Uterus (tissue), 4 donors: ENCODE measurements at places on chromosomes 12 and 14.

- DNase-seq = no peak
These were observed 6.3 kb downstream of the SLC7A8 start for GRCh38 chr14:23177181-23177580.

DNA sequence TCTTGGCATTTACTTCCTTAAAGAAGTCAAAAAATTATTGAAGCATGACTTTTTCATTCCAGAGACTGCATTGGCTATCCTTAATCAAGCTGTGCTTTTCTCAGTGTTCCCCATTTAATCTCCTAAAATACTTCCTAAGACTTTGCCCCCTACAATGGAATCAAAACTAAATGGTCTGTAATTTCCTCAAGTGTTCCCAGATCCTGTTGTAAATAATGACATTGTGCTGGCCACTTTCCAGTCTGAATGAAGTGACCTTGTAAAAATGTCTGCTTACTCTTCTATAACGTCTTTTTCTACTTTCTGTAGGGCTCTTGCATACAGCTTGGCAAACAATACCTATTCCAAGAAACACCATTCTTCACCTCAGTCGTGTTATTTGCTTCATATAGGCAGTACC is 45.3 kb upstream of the MBIP start:
- no peak for DNase-seq

GRCh38 chr12:62846491-62846890 is 88.5 kb downstream of the PPM1H start:
- DNase-seq = no peak

DNA sequence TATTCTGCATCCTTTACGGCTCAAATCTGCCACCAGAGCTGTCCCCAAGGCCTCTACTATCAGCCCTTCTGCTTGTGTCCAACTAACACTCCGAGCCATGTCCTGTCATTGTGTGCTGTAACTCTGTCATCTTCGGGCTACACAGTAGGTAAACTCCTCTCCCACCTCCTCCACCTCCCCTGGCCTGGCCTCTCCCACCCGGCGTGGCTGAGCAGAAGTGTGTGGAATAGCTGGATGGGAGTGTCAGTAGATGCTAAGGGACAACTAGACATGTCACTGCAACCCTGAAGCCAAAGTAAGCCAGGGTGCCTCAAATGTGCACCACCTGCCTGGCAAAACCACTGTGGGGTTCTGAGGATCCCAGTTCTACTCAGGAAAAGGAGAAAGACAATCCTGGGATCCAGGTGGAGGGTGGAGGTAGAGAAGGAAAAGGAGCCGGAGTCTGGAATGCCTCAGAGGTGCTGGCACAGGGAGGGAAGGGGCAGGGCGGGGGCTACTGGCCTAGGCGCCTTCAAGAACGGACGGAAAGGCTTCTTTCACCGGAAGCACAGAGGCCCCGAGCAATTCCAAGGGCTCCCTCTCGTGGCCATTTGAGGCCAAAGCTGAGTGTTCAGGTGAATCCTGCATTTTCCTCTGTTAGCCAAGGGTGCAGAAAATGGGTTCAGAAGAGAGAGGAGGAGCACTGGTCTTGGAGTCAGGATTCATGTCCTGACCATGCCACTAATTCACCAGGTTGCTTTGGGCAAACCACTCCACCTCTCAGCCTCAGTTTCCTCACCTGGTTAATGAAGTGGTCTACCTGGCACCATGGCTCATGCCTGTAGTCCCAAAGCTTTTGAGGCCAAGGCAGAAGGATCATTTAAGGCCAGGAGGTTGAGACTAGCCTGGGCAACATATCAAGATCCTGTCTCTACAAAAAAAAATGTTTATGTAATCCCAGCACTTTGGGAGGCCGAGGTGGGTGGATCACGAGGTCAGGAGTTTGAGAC is 20.5 kb upstream of the FAM181A start:
- peak; percentile 45 for DNase-seq

- DNase-seq = no peak
These were observed 4.1 kb downstream of the C12orf75 start for GRCh38 chr12:105334582-105334981.

- no peak for DNase-seq
These were observed 145.2 kb upstream of the WSCD2 start for GRCh38 chr12:107983756-107984472.

GRCh38 chr12:8637666-8638065 is 25.0 kb downstream of the MFAP5 start:
- no peak for DNase-seq

GRCh38 chr12:32558903-32559302 is 120.2 kb upstream of the DNM1L start:
- no peak for DNase-seq

GRCh38 chr14:60807971-60808370 is 73.4 kb downstream of the MNAT1 start:
- DNase-seq = no peak

GRCh38 chr14:76090616-76091391 is 60.9 kb upstream of the GPATCH2L start:
- DNase-seq = peak; percentile 34

DNA sequence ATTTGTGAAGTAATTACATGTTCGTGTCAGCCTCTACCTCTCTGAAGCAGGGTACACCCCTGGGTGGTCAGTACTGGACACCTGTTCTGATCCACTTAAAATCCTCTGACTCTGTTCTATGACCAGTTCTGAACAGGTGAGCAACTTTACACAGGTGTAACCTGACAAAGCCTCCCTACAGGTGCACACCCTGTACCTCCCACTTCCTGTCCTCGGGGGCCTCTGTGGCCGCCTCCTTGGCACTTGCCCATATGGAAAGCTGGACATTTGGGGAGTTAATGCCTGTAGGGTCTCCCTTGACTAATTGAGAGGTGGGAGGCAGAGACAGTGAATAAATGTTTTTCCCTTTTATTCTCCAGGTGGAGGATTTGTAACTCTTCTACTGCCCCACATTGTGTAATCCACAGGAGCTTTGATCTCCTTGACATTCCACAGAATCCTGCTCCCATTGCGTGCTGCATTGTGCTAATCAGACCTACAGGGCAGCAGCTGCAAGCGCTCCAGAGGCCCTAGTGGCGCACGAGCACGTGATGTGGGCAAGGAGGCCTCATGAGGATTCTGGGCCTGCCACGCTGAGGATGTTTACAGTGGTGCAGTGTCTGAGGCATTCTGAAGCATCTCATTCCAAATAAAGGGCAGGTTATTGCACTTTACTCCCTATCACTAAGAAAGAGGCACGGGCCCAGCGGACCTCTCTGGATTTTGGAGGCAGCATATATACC is 45.8 kb upstream of the BATF start:
- DNase-seq = no peak

DNA sequence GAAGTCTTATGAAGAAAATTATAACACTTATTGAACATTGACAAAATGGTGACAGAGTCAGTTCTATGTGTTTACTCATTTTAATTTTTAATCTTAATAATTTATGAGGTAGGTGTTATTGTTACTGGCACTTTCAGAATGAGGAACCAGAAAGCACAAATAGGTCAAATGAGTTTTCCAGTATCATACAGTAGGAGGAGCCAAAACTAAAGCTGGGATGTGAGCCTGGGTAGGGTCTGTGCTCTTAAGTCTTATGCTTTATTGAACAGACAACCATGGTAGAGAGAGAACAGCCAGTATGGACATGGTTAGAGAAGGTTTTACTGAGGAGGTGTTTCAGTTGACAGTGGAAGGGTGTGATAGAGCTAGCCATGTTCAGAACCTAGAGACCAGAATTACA is 775.7 kb downstream of the TMTC2 start:
- DNase-seq = no peak

DNA sequence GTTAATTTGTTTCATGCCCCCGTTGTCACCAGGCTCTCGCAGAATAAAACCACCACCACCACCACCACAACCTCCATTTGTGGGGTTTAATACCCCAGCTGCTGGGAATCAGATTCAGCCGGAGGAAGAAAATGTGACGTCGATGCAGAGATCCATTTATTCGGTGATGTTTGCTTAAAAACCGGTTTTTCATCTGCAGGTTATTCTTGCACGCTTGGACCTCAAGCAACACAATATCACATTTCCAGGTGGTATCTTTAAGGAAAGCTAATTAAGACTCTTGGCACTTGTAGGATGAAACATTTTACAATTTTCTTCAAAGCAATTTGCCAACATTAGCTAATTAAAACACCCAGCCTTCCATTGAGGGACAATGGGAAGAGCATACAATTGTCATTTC is 39.8 kb downstream of the SPRING1 start:
- no peak for DNase-seq

- DNase-seq = no peak
These were observed 542.4 kb downstream of the FLRT2 start for GRCh38 chr14:86072116-86072894.

DNA sequence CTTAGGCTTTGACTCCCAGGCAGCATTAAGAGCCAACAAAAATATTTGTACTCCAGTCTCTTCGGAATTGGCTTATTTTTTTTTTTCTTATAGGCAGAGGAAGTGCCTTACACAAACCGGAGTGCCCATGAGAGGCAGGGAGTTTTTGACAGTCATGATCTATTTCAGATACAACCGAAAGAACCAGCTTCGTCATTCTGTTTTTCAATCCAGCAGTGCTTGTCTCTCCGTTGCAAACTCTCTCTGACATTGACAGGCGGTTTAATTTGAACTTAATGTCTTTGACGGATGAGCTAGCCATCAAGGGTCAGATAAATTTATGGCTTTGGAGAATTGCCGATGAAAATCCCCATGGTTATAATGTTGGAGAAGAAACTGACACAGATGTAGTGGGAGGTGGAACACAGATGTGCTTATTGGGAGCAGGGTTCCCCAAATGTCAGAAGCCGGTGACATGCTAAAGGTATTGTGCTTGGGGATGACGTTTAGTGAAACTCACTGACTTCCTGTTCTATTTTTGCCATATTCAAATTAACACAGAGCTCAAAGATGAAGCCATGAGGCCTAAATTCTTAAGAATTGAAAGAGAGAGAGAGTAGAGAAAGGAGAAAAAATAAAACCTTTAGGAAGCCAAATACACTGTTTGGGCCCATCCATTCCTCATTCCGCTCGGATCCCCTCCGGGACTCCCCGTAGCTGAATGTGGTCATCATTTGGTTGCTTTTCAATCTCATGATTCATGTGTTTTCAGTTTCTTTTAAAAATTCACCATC is 59.7 kb downstream of the PLXNC1 start:
- DNase-seq = no peak

GRCh38 chr12:125340791-125341190 is 275.6 kb downstream of the AACS start:
- DNase-seq = no peak

DNA sequence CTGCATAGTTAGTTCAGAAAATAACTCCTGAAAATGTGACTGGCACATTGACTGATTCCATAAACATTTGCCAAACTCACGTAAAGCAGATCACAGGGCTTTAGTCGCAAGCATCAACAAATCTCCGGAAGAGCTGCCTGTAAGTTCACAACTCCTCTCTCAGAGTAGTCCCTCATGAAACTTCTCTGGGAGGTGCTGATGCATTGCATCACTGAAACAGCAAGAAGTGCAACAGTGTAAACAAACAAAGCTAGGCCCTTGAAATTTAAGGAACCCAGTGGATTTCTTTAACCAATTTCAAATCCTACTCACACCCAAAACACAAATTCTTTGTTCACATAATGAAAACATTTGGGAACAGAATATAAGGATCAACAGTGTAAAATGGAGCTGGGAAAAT is 1691.7 kb upstream of the FLRT2 start:
- no peak for DNase-seq

DNA sequence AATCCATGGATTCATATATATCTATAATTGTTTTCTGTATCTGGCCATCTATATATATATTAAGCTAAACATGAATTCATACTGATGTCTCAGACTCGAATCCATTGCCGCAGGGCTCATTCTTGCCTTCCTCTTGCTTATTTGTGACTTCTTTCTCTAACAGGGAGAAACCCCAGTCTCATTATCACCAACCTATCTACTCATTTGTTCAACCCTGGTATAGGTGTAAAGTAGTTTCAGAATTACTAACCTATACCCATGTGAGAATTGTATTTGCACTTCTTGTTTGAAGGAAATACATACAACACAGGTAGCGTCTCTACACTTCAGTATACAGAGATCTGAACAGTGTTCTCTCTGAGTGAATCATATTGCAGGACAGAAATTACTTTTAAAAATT is 77.7 kb downstream of the PTPN11 start:
- DNase-seq = no peak

- DNase-seq = no peak
These were observed 70.7 kb downstream of the PTPRO start for GRCh38 chr12:15393037-15393436.

DNA sequence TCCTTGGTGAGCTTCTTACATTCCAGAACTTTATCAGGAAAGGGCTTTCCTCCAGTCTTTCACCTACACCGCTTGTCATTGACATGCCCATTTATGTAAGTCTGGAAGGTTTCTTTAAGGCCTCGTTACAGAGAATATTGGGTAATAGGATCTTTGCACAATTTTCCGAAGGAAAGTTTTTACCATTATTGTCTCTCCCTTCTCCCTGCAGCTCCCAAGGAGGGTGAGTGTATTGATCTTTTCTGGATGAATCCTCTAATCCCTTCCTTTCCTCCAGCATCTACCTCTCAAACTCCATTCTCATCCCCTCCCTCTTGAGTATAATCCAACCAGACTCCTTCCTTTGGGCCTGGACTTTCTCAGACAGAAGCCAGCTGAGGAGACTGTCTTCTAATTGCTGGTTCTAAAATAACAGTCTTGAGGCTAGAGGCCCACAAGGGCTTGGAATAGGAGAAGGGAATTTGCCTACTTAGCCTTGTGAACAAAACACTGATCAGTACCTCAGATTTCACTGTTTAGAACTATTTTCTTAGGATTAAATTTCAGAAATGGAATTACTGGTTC is 21.8 kb downstream of the WNK1 start:
- DNase-seq = no peak

DNA sequence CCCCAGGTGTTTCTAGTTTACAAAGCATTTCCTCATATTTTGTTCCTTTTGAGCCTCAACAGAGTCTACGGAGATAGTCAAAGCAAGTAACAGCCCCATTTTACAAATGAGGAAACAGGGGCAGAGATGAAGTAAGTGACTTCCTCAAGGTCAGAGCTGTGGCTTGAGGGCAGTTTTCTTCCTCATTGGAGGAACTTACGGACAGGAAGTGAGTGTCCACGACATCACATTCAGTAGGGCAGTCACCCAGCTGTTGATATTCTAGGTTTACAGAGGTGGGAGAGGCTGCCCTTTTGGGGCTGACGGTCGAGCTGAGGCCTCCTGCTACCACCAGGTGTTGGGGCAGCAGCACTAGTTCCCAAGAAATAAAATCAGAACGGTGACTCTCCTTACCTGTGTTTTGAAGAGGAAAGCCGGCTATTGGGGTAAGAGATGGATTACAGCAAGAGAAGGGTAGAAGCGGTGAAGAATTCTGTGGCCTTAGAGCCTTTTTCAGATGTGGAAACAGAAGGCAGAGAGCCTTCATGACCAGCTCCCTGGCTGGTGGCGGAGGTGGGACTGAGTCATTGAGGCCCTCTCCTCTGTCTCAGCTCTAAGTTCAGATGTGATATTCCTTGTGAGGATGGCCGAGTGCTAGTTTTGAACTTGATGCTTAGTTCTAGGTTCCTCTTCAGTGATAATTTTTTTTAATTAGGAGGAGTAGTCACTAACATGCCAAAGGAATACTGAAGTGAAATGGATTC is 41.7 kb downstream of the SUSD6 start:
- DNase-seq = no peak
